Kasumi-1 (cell line): ENCODE measurements at places on chromosomes 7 and 10.
A peak's percentile ranks its signal among the peaks of the same experiment; 100 is the strongest.

DNA sequence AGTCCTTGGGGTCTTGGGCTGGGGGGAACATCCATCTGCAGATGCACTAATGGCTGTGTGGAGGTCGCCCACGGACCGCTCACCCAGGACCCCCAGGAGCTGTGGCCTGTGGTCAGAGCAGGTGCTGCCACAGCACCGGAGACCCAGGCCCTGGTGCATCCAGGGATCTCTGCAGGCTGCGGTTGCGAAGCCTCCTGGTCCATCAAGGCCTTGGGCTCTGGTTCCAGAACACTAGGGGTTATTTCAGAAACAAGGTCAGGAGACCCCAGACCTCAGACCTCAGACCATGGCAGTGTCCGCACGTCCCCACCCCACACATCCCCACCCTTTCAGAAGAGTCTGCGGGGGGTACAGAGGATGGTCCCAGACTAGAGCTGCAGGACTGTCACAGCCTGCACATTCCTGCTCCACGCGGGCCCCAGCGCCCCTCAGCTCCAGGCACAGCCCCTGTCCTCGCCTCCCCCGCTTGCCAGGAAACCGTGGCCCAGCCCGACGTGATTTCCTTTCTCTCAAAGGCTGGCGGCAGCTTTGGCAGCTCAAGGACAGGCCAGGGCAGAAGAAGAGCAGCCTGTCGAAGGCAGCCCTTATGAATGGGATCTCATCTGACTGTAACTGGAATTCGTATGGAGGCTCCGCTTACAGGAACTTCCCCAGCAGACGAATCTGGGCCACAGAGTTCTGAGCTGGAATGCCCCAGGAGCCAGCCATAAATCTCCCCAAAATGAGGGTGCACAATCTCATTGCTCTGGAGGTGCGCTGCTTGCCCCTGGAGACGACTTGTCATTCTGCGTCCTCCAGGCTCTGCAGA is 136.2 kb upstream of the RET start:
- DNase-seq: peak; percentile 36

DNA sequence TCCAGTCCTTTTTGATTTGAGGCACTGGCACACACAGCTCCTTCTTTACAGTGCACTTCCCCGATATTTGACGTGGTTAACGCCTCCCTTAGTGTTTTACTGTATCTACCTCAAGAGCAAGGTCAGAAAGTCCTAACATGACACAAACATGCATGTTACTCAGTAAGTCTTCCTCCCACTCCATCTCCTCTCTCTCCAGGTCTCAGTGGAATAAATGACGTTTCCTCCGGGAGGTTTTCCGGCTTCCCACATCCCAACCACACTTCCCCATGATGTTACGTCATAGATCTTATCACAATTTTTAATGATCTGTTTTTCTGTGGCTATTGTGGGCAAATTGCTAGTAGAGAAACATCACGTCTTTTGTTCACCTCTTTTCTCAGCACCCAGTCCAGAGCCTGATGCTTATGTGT is 165.7 kb downstream of the PTPN20 start:
- no peak for DNase-seq

DNA sequence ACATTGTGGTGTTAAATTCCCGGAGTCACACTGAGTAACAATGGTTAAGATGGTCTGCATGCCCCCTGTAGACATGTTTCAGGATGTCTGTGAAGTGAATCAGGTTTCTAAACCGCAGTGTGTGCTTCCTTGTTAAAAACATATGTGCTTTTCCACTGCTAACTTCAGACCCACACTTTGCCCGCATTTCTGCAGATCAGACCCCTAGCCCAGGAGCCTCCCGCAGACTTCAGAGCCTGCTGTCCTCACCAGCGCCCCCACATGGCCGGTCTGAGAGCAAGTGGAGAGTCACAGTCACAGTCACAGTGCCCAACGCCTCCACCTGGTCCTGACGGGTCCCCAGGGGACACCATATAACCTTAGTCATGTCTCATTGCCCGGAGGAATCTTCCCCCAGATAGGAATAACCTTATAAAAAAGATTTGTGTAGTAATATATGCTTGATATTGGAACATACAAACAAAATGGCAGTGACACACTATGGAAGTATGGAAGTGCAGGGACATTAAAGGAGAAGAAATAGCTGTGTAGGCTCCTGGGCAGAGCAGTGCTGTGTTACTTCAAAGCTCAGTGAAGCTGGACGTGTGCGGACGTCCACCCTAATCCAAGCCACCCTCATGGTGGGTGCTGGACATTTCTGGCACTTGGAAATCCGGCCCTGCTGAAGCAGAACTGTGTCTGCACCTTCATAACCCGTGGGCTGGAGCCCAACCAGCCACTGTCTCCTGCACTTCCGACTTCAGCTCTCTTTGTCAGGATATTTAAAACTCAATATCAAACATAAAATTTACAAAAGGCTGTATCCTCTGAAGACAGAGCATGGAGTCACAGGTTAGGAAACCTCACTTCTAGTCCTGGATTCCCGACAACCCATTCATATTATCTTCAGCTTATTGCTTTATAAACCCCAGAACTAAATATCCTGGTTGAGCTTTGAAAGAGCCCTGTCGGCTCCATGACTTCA is 29.0 kb downstream of the GSTO2 start:
- peak; percentile 45 for DNase-seq

GRCh38 chr7:98051118-98051744 is 55.4 kb upstream of the LMTK2 start:
- no peak for DNase-seq

GRCh38 chr10:72044417-72045041 is 43.8 kb downstream of the SPOCK2 start:
- DNase-seq: no peak

DNA sequence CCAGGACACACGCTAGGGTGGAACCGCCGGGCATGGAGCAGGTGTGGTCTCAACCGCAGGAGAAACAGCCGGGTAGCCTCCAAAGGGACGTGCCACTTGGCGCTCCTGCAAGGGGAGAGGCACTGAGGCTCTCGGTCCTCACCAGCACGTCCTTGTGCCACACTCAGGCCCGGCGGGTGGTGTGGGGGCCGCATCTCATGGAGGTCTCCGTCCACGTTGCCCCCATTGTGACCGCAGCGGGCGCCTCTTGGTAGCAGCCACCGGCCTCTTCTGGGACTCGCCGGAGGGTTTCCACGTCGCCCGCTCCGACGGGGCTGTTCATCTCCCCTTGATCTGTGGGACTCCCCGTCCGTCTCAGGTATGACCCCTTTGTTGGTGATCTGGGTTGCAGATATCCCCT is 49.2 kb upstream of the ELFN1 start:
- no peak for DNase-seq

DNA sequence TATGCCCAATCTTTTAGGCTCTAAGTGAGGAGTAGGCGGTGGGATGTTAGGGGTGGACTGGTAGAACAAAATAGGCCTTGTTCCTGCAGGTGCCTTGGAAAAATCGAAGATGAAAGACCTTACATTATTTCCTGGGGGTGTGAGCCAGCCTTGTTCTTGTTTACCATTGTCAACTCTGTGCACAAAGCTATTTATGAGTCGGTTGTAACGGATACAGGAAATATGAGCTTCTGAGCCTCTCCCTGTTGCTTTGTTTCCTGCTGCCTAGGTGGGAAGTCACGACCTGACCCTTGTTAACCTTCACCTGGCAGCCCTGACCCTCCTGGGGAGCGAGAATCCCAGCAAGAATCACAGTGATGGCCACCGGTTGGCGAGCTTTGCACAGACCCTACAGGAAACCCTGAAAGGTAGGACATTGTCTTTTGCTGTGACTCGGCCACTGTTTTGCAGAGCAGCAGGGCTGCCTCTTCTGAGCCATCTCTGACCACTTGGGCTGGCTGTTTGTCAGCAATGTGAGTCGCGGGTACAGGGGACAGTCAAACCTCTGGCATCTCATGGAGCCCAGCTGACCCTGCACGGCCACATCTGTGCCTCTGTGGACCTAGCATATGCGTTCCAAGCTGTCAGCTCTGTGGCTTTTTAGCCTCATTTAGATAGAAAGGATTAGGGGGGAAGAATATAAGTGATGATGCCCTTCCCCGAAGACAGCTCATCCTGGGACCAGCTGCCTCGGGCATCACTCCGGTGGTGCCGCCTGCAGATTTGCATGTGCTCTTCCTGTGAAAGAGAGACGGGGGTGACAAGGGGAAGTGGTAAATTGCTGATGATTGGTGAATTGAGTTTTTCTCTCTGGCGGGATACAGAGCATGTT is 102.1 kb upstream of the ANLN start:
- no peak for DNase-seq

- no peak for DNase-seq
These were observed 171.2 kb downstream of the ARHGAP12 start for GRCh38 chr10:31757386-31757791.

DNA sequence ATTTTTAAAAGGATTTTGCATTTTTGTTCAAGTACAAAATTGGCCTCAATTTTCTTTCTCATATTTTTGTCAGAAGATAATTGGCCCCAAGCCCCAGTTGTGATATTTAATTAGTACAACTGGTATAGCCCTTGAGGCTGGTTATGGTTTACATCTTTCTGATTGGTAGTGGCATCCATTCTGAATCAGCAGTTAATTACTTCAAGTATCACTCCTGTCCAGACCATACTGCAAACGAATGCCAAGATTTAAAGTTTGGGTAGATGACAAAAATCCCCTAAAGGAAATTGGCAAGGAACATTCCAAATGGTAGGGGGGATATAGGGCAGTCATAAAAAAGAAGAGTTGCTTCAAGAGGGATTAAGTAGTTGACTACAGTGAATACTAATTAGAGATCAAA is 23.1 kb downstream of the MYPN start:
- DNase-seq: no peak

GRCh38 chr10:47262606-47263533 is 37.1 kb upstream of the GDF10 start:
- DNase-seq: no peak

DNA sequence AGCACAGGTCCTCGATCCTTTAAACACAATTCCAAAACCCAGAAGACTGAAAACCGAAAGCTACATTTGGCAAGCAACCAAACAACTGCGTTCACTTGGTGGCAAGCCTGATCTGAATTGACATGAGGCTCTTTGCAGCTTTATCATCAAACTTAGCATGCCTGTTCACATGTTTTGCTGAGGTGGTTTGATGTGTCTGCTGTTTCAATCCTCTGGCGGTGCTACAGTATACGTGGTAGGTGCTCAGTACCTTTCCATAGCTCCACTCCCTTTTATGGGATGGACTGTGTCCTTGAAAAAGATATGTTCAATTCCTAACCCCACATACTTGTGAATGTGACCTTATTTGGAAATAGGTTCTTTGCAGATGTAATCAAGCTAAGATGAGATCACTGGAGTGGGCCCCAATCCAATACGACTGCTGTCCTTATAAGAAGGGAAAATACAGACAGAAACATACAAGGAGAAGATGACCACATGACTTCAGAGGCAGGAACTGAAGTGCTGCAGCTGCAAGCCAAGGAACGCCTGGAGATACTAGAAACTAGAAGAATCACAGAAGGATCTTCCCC is 33.4 kb downstream of the CCDC6 start:
- no peak for DNase-seq

GRCh38 chr10:101903827-101904550 is 60.4 kb upstream of the KCNIP2 start:
- no peak for DNase-seq

DNA sequence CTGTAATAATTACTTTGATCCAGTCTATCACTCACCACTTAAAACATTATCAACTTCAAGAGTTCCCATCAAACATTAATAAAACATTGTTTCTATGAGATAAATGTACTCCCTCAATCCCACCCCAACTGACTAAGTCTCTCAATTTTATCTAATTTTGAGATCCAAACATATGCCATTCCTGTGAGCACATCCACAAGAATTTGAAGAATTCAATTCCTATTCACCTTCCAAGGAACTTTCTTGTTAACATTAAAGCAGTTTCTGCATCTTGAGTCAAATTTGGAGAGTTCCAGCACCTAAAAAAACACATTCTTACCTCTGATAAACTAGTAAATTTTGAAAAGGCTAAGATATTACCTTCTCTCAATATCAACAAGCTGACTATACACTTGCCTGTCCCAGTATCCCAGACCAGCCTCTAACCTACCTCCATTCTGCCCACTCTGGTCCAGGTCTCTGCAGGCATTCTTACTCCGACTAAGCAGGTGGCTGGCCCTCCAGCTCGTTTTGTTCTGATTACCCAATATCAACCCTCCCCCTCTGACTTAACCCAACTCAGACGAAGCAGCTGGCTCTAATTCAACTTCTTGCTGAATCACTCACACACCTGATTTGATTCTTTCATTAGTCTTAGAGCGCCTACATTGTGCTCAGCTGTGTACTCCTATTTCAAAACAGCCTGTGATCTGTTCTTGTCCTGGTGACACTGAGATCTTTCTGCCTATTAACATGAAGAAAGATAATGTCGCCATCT is 275.2 kb downstream of the IPMK start:
- DNase-seq: no peak

- DNase-seq: no peak
These were observed 1.2 kb downstream of the MACROH2A2 start for GRCh38 chr10:70053841-70054288.

GRCh38 chr7:88758381-88759229 is 895 bp upstream of the ZNF804B start:
- DNase-seq: no peak

DNA sequence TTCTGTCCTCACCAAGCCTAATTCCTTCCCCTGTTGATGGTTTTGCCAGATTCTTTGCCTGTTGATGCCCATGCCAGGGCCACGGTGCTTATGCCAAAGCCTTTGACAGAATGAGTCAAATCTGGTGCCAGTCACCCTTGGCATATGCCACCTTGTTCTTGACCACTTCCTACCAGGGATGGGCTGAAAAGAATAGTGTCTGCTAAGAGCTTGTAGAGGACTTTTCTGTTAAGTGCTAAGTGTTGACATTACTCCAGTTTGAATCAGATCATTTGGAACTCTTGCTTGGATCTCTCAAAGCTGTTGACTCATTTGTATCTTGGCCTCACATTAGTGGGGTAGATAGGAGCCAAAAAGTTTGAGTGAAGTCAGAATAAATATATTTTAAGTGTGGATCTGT is 661.2 kb downstream of the AUTS2 start:
- no peak for DNase-seq

DNA sequence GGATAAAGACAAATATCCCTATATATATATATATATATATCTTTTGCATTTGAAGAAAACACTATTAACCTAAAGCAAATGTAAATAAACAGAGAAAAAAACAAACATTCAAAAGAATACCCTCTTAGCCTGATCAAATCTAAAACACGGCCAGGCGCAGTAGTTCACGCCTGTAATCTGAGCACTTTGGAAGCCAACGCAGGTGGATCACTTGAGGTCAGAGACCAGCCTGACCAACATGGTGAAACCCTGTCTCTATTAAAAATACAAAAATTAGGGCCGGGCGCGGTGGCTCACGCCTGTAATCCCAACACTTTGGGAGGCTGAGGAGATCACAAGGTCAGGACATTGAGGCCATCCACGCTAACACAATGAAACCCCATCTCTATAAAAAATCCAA is 9.2 kb downstream of the ANXA7 start:
- no peak for DNase-seq

- no peak for DNase-seq
These were observed 16.9 kb downstream of the VENTX start for GRCh38 chr10:133254421-133255120.

GRCh38 chr10:404346-404745 is 269.1 kb downstream of the ZMYND11 start:
- DNase-seq: no peak
